ENCODE measurements at places on chromosomes 7 and 10. TPM values are rescaled to one million over a fixed set of nuclear protein-coding genes. Genes with fewer than 3 reads are reported as not detected.

GRCh38 chr7:124457841-124458240 lies 307.8 kb downstream of the GPR37 start:
- peak; percentile 35 for DNase-seq

- peak; percentile 27 for DNase-seq
These were observed 72.1 kb downstream of the PTEN start for GRCh38 chr10:87935290-87936141.

LFNG gene
- 35.5 TPM for polyA plus RNA-seq

GRCh38 chr10:11395581-11396310 lies 215.7 kb downstream of the USP6NL start:
- DNase-seq = no peak

DNA sequence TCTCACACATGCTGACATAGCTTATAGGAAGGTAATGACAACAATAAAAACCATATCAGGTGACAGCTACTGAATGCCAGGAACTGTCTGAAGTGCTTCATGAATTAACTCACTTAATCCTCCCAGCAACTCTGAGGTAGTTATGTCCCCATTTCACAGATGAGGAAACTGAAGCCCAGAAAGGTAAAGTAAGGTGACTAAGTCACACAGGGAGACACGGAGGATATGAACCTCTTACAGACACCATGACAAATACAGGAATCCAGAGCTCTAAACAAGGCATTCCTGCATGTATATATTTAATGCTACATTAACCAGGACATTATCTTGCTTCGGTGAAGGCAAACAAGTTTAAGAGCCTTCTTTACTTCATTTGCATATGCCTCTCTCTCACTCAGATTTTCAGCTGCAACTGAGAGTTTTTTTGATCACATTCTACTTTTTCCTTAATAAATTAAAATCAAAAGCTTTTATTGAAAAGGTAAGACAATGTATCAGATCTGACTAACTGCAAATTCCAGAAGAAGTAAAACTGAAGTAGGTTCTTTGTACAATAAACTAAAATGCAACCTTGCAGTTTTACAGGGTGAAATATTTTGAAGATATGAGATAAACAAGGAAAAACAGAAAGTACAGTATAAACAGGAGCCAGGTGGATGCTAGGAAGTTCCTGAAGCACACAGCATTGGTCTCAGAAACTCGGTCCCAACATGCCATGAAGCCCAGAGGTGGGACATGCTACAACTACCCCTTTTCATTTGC lies 79.5 kb downstream of the SGMS1 start:
- no peak for DNase-seq

Measured in mammary epithelial cell (primary cell).